Transverse colon (tissue), 4 donors: ENCODE measurements at places on chromosomes 1 and 21. TPM values are rescaled to one million over a fixed set of nuclear protein-coding genes. Genes with fewer than 3 reads are reported as not detected.

Gene PAX7
- total RNA-seq = not detected

DNA sequence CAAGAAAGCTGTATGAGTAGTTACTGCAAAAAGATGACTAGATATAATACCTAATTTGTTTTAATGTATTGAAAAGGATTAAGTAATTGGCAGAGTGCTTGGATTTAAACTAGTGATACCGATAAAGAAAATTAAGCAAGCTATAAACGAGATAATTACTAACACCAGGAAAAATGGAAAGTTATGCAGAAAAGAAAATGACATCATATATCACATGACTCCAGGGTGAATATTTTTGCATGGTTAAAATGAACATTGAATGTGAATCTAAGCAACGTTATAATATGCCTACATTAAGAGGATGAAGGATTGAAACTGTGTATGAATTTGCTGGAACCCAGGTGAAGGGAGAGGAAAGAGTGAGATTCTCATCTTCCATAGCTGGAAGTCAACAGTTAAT is 644.4 kb downstream of the ADGRL2 start:
- DNase-seq = no peak

Gene COL11A1
- total RNA-seq = not detected

- DNase-seq = no peak
These were observed 10.1 kb downstream of the TADA1 start for GRCh38 chr1:166865926-166866325.

- no peak for DNase-seq
These were observed 15.1 kb downstream of the KCNC4 start for GRCh38 chr1:110225212-110225611.

DNA sequence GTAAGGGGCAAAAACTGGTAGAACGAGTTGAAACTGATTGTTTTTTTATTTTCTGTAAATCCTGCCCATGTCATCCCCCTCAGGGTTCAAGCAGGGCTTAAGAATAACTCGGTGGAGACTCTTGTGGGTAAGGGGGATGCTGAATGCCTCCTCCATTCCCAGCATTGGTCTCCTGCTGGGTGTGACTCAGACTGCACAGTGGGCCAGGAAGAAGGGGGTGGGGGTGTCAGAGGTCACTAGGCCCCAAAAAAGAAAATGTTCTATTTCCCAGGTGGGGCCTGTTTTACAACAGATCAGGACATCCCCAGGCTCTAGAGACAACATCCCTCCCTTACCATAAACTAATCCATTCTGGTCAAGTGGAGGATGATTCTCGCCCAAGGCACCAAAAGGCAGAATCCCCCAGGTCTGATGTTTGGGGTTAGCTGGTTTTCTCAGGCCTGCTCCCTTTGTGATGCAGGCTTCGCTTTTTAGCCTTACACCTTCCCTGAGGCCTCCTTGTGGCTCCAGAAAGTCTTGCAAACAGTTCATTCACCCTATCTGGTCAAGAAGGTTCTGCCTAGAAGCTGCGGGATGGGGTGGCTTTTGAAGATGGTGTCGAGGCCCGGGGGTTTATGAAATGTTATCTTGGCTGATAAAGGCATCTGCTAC is 10.7 kb upstream of the GRHL3 start:
- no peak for DNase-seq

DNA sequence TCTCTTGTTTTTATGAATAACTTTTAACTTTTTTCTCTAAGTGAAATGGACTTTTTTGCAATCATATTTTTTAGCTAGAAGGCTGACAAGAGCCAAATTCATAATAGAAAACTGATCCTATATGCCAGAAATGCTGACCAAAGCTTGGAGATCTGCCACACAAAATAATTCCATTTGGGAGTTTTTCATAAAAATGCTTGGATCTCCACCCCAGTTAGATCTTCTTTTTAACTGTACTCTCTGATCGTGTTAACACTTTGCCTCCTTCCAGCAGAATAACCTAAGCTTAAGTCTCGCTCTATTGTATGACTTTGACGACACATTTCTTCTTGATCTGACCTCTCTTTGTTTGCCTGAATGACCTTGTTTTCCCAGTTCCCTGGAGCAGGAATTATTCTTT is 16.8 kb downstream of the FLG2 start:
- DNase-seq = no peak

- no peak for DNase-seq
These were observed 738.0 kb downstream of the PTPRU start for GRCh38 chr1:29974316-29974724.

DNA sequence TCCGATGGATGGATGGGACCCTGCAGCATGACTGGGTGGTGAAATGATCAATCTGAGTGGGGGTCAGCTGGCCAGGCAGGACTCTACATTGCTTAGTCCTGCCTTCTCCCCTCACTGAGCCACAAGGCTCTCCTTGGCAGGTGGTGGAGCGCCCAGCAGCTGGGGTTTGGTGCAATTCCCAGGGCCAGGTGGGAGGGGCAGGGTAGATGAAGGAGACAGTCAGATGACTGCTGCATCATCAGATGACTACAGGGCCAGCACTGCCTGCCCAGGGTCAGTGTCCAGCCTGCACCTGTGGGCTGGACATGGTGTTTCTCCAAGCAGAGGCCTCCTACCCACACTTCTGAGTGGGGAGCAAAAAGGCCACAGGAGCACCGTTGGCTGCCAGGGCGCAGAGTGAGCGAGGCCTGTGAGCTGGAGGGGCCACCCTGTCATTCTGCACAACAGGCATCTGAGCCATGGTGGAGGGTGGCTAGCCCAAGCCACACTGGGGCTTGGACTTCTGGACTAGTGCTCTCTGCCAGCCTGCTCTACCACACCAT is 103.9 kb upstream of the EDN2 start:
- no peak for DNase-seq

- DNase-seq = no peak
These were observed 7.4 kb downstream of the SLC2A5 start for GRCh38 chr1:9062021-9062471.

DNA sequence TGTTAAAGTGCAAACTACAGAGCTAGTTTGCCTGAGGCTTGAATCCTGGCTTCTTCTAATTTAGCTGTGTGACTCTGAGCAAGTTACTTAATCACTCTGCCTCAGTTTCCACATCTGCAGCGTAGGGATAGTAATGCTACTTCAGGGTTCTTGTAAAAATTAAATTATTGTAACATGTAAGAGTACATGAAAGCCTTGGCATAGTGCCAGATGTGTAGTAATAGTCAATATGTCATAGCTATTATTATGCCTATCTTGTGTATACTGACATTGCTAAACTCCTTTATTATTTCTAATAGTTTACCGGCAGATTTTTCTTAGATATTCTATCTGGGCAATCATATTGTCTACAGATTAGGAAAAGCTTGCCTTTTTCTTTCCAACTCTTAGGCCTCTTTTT is 6.8 kb upstream of the TADA1 start:
- no peak for DNase-seq

GRCh38 chr1:8409606-8410005 is 91.7 kb downstream of the SLC45A1 start:
- DNase-seq = no peak

DNA sequence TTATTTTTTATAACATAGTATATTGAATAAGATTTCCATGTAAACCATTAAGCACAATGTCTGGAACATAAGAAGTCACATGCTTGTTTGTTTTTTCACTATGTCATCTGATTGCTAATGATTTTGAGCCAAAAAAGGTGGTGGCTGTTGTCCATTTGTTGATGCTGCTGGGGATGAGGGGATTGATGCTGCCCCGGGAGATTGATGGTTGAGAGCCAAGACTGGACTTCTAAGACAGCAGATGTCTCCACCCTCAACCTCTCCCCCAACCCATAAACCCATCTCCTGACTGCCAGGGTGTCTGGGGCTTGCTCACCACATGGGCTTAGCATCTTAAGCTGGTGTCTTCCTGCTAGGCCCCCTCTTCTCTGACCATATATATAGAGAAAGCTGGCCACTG is 35.8 kb upstream of the CD34 start:
- DNase-seq = no peak

GRCh38 chr1:173451981-173452380 is 25.2 kb upstream of the PRDX6 start:
- DNase-seq = peak; percentile 15

DNA sequence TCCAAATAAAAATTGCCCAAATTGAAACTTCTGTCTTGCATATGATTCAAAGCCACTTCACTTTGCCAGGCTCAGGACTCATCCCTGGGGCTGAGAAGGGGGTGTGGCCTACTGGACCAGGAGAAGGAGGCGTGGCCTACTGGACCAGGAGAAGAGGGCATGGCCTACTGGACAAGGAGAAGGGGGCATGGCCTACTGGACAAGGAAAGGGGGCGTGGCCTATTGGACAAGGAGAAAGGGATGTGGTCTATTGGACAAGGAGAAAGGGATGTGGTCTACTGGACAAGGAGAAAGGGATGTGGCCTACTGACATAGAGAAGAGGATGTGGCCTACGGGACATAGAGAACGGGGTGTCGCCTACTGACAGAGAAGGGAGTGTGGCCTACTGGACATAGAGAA is 405.3 kb downstream of the RRAGC start:
- no peak for DNase-seq

GRCh38 chr1:20987831-20988825 is 188.6 kb downstream of the EIF4G3 start:
- DNase-seq = no peak
